ENCODE measurements at places on chromosomes 1 and 21.
A peak's percentile ranks its signal among the peaks of the same experiment; 100 is the strongest.

GRCh38 chr1:154955039-154955717, 721 bp downstream of the PBXIP1 start:
- DNase-seq = peak; percentile 90

DNA sequence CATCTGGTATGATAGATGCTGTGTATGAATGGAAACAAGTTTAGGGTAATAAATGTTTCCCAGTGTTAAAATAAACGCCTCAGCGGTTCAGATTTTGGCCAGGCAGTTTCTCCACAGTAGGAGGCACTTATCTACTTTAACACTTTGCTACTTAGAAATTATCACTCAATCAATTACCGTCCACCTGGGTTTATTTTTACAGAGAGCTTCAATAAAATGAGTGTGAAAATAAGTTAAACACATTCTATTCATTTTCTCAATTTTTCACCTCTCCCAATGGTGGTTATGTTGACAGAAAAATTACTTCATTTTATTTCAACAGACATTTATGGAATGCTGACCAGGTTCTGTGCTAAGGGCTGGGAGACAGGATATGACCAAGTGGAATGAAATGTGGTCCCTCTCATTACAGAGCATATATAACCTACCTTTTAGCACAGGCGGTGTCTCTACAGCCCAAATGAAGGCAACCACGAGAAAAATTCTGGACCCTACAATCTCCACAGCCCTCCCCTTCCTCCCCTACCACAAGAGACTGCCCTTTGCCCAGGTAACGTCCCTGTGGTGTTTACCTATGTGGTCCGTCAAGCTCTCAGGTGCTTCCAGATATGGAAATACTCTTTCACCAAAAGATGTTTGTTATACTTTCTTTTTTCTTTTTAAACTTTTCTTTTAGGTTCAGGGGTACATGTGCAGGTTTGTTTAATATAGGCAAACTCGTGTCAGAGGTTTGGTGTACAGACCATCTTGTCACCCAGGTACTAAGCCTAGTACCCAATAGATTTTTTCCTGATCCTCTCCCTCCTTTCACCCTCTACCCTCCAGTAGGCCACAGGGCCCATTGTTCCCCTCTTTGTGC, 105.5 kb downstream of the HLCS start:
- DNase-seq = no peak

- peak; percentile 28 for DNase-seq
Observed at GRCh38 chr1:210535761-210536160, 207.1 kb downstream of the HHAT start.

DNA sequence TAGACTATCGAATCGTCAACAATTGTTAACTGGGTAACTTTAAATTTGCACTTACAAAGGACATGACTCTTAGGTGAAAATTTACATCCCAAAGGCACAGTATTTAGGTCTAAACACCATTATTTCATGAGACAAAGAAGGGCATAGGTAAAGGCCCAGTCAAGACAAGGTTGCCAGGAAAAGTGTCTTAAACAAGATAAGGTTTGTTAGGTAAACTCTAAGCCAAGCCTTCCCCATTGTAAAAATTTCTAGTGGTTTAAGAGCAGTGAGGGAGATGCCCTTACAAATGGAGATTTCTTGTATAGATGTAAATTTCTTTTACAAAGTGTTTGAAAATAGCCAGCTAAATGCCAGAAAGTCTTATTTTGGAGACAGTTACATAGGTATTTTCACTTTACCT, 36.9 kb upstream of the FNBP1L start:
- no peak for DNase-seq

GRCh38 chr1:34354367-34354766, 177.7 kb downstream of the C1orf94 start:
- no peak for DNase-seq

GRCh38 chr1:61053712-61054600, 28.4 kb upstream of the NFIA start:
- DNase-seq = peak; percentile 49
